Ureter (tissue), 1 donor: ENCODE measurements at places on chromosomes 1 and 21. TPM values are rescaled to one million over a fixed set of nuclear protein-coding genes. Genes with fewer than 3 reads are reported as not detected.

Gene TSSK3
- total RNA-seq = 4.2 TPM

Gene MYOG
- total RNA-seq = not detected

Gene B3GALT2
- total RNA-seq = 2.3 TPM

- DNase-seq = no peak
Observed at GRCh38 chr1:98813738-98814309, 152.3 kb downstream of the SNX7 start.

GRCh38 chr21:26115899-26116298, 54.7 kb downstream of the APP start:
- DNase-seq = no peak

DNA sequence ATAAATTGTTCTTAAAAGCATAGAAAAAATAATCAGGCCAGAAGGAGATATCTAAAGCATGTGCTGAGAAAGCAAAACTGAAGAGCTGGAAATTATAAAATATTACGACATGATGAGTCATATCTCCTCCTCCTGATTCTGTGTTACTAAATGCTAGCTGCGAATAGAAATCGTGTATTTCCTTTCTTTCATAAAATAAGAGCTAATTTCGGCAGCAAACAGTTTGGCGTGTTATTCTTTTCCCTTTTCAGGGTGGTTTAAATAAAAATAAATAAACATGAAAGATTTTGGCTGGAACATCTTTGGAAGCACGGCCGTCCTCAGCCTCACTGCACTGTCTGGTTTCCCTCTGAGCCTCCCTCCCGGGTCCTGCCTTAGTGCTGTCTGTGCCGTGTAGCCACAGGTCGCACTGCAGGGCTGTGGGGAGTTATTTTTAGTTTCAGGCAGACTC, 56.0 kb downstream of the ADARB1 start:
- DNase-seq = no peak

DNA sequence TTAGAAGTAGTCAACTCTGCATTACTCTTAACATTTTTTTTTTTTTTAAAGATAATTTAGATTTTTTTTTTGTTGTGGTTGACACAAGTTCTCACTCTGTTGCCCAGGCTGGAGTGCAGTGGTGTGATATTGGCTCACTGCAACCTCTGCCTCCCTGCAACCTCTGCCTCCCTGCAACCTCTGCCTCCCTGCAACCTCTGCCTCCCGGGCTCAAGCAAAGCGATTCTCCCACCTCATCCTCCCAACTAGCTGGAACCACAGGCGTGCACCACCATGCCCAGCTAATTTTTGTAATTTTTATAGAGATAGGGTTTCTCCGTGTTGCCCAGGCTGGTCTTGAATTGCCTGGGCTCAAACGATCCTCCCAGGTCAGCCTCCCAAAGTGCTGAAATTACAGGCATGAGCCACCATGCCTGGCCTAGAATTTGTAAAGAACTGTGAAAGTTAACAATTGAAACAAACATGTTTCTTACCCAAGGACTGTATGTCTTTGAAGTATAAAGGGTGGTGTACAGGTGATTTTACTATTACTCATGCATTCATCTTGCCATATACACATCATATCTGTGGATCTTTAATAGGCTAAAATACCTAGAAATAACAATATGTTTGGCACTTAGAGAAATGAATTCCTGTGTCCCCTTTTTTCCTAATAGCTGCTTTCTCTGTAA, 114.7 kb downstream of the ATP5PO start:
- DNase-seq = no peak

DNA sequence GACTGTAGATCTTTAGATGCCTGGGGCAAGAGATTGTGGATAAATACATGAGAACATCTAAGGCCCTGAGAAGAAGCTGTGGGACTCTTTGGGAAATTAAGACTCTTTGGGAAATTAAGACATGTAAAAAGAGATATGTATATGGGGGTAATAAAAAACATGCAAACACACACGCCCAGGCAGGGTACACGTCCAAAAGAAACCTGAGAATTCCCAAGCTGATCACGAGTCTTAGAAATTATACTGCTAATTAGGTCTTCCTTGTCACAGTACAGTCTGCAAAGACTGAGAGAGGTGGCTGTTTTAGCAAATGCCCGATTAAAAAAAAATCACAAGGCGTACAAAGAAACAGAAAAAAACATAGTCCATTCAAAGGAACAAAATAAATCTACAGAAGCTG, 39.3 kb upstream of the ERO1B start:
- DNase-seq = no peak
